ENCODE measurements at places on chromosomes 7 and 10. TPM values are rescaled to one million over a fixed set of nuclear protein-coding genes. Genes with fewer than 3 reads are reported as not detected.

Gene SPDYE1
- total RNA-seq: not detected

Gene UTF1
- total RNA-seq: not detected

Gene AMZ1
- total RNA-seq: 0.31 TPM

Gene MAGI2
- not detected for total RNA-seq

Gene HOXA5
- total RNA-seq: not detected
